ENCODE measurements at places on chromosomes 2 and 18.

GRCh38 chr18:50117863-50118262 is 77.1 kb downstream of the MYO5B start:
- DNase-seq, result no peak

GRCh38 chr18:37422116-37422515 is 143.5 kb downstream of the CELF4 start:
- DNase-seq, result no peak

DNA sequence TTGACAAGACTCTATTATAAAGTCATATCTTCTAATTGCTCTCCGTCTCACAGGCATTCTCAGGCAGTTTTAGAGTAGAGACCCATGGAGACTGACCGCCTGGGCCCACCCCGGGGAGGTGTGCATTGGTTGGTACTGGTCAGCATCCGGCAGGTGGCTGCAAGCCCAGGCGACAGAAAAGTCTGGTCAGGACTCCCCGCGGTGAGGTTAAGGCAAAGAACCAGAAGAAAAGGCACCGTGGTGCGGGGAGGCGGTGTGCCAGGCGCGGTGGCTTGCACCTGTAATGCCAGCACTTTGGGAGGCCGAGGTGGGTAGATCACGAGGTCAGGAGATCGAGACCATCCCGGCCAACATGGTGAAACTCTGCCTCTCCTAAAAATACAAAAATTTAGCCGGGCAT is 32.5 kb downstream of the AMER3 start:
- no peak for DNase-seq

- DNase-seq, result no peak
Measured at GRCh38 chr2:150258781-150259307, 228.6 kb downstream of the RND3 start.

- DNase-seq, result no peak
Measured at GRCh38 chr2:134491022-134491421, 227.8 kb downstream of the TMEM163 start.

DNA sequence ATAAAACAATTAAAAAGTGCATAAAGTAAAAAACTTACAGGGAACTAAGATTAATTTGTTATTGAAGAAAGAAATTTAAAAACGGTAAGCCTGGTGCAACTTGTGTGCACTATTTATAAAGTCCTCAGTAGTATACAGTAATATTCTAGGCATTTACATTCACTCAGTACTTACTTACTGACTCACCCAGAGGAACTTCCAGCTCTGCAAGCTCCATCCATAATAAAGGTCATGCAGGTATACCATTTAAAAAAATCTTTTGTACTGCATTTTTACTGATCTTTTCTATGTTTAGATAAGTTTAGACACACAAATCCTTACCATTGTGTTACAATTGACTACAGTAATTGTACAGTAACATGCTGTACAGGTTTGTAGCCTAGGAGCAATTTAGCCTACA is 51.5 kb upstream of the NXPH2 start:
- DNase-seq, result no peak

DNA sequence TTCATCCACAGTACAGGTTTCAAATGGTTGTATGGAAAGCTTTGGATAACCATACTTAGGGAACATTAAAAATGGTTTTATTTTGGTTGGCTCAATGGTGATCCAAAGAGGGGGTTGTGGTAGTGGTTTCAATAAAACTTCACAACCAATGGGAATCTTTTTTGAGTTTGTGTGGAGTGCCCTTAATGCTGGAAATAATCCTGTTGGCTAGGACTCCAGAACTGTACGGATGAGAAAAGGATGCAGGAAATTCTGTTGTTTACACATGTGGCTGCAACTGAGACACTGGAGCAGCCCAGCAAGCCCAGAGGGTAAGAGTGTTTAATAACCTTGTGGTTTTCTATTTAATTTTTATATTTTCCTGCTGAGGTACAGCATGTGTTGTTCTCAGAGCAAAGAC is at the start of gene CCDC102B:
Gene CCDC102B, plus strand, starts transcription at position 210 of the 400 bp plus-strand sequence. CDS start 38,684 bp downstream, outside the sequence.
- DNase-seq, result no peak

- no peak for DNase-seq
Measured at GRCh38 chr2:219578811-219579613, 6.9 kb downstream of the INHA start.

DNA sequence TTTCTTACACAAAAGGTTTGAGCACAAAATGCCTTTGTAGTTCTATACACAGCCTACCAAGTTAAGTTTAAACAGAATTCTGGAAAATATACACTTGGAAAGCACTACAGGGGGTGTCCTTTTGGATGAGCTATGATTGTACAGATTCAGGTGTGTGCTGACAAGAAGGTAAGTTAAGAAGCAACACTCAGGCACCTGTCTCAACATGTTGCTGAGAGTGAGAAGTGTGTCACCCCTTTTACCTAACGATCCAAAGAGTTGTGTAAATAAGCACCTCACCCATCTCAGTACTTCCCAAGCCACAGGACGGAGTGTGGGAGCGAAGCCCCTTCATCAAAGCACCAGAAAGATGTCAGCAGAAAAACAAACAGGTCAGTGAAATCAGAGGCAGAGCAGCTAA is 109.5 kb upstream of the DAPL1 start:
- DNase-seq, result no peak

GRCh38 chr18:50855976-50856757 is 22.8 kb upstream of the ME2 start:
- no peak for DNase-seq

GRCh38 chr2:223668302-223668998 is 66.3 kb upstream of the SCG2 start:
- DNase-seq, result no peak

DNA sequence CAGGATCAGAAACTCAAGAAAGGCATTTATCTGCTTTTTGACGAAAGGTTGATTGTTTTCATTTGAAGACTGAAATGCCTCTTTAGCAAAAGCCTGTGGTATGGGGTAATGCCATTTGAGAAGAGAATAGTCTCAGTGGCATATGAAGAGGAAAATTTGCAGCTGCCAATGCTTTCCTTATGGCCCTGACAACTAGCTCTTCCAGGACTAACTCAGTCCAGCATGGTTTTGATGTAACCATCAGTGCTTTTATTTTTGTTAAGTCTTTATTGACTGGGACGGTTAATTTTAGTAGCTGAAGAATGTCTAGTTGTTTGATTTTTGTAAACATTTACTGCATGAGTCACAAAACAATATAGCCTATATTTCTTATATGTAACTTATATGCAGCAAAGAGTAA is 158.4 kb downstream of the LNPK start:
- no peak for DNase-seq

GRCh38 chr2:29013057-29013780 is 32.1 kb downstream of the TOGARAM2 start:
- no peak for DNase-seq

- no peak for DNase-seq
Measured at GRCh38 chr2:204024503-204024902, 87.9 kb downstream of the ICOS start.

DNA sequence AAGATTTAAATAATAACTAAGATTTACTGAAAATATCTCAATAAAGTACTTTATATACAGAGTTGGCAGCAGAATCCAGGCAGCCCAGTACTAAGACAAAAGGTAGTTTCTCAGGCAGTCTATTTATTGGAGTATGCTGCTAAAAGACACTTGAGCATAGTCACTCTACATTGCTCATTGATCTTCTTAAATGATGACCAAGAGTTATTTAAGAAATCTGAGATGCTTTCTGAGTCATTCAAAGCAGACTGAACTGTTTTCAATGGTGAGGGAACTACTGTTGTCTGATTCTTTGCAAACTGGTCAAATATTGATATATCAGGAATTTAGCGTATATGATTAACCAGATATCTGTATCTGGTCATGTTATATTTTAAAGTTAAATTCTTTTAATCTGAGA is 133.6 kb downstream of the PHLPP1 start:
- DNase-seq, result no peak

DNA sequence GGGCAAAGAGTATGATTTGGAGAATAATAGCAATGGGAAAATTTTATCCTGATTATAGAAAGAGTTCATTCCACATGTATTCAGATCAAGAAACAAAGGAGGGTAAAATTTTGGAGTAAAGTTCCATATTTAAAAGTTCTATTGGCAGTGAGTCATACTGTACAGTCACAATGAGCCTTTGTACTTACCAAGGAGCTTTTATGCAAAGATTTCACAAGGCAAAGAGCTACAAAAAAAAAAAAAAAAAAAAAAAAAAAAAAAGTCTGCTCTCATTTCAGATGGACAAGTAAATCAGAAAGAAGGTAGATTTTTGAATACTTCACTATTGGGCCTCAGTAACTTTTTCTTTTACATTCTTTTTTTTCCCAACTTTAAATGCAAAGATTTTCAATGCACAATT is 1802.2 kb upstream of the PIK3C3 start:
- no peak for DNase-seq

DNA sequence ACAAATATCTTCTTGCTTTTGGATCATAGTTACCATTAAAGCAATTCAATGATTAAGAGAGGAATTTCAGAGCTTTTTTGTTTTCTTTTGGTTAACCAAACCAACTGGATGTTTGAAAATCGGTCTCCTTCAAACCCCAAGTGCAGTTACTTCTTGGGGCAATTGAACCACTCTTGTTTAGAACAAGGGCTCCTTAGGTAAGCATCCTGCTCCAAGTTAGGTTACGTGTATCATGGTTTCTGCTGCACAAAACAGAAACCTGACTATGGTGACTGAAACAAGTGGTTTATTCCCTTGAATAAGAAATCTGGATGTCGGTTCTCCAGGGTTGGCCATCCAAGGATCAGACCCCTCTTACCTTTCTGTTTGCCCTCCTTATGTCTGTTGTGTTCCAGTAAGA is 16.1 kb upstream of the LGALSL start:
- DNase-seq, result no peak

DNA sequence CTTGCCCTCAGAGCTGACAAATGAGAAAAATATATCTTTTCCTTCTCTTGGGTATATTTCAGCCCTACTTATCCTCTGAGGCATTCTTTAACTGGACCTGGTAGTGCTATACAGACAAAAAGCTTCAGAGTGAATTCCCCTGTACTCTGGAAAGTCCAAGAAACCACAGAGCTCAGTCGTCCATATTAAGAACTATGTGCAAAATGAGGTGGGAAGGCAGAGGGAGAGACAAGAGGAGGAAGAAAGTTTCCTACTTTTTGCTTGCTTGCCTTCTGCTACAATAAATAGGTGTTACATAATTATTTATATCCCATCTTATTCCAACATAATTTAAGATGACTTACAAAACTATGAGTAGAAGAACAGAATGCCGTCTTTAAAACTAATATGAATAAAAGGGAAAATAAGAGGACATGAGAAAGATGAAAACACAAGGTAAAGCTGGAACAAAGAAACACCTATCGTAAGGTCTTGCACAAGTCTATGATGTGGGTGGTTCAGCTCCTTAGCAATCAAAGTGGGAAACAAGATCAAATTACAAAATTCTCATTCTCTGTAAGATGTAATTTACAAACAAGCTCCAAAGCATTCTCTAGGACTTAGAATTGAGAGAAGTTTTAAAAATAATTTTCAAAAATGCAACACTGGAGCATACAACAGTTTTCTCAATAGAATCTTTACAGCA is 97.9 kb downstream of the BAZ2B start:
- DNase-seq, result no peak

DNA sequence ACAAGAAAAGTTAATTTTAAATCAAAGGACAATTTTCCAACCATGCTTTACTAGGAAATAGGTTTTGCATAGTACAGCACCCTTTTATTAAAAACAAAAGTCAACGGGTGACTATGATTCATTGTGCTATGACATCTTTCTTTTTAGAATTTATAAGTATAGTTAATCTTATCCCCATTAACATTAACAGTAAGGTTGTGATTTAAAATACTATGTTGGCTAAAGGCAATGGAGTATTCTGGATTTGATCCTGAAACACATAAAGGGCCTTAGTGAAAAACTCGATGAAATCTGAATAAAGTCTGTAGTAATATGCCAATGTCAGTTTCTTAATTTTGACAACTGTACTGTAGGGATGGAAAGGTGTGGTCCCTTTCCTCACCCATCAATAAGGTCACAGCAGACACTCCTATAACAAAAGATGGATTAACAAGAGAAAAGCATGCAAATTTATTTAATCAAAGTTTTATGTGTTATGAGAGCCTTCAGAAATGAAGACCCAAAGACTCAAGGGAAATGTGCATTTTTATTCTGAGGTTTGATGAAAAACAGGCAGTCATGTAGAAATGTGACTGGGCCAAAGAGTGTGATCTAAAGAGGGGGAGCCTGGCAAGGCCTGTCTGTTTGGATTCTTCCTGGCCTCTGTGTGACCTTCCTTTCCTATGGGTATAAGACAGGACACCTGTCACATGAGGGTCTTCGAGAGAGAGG is 731.4 kb downstream of the TSN start:
- DNase-seq, result no peak

DNA sequence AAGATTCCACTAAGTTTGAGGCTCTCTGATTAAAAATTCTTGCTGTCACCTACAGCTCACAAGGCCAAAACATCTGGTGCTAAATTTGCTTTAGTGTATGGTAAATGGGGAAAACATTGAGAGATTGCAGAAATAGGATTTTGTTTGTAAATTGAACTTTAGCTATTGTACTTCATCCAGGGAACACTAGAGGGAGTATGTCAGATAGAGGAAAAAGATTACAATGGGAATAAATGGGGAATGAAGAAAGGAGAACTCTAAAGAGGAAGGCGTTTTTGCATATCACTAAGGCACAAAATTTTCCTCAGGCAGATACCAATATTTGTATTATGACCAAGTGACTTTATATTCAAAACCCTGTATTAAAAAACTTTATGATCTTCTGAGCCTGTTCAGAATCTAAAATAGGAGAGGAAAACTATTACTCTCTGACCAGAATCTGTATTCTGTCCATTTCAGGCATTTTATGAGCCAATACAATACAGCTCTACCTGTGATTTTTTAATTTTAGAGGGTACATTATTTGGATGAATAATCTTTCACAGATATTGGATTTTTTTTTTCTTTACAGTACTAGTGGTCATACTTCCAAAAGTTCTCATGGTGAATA is 52.3 kb upstream of the ITGB6 start:
- DNase-seq, result no peak

DNA sequence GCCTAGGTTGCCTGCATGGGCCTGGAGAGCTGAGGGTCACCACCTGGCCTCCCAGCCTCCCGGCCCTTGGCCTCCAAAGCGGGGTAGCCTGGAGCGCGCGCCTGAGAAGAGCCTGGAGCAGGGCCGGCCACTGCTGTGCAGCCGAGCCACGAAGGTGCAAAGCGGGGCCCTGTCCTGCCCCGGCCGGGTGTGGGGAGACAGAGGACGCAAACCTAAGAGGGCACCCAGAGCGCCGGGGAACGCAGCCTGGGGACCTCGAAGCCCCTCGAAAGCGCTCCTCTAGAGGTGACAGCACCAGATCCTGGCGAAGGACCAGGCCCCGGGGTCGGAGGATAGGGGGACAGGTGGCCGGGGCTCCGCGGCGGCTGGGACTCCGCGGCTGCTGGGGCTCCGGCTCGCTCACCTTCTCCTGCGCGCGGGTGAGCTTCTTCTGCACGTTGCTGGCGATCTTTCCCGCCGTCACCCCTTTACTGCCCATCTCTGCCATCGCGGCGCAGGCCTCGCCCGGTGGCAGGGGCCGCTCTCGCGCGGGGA is 430 bp downstream of the BIN1 start:
- DNase-seq, result peak; percentile 42

- no peak for DNase-seq
Measured at GRCh38 chr2:130871843-130872740, 35.4 kb downstream of the ARHGEF4 start.

- no peak for DNase-seq
Measured at GRCh38 chr18:35467624-35468016, 30.1 kb downstream of the INO80C start.
